Urinary bladder (tissue), 4 donors: ENCODE measurements at places on chromosomes 7 and 10.
A peak's percentile ranks its signal among the peaks of the same experiment; 100 is the strongest.

GRCh38 chr10:124087672-124088634 is 5.4 kb downstream of the CHST15 start:
- DNase-seq = no peak

GRCh38 chr7:117157241-117158209 is 165.3 kb downstream of the WNT2 start:
- DNase-seq = no peak

- peak; percentile 33 for DNase-seq
Observed at GRCh38 chr10:81873932-81874816, 820 bp upstream of the NRG3 start.

GRCh38 chr7:65509368-65510186 is 135.9 kb downstream of the ZNF92 start:
- DNase-seq = no peak

GRCh38 chr7:142376356-142376997 is 118.6 kb upstream of the PRSS58 start:
- no peak for DNase-seq

- no peak for DNase-seq
Observed at GRCh38 chr10:46330894-46331293, 44.1 kb downstream of the ANTXRL start.

- no peak for DNase-seq
Observed at GRCh38 chr10:3123571-3124411, 48.8 kb downstream of the PITRM1 start.

- DNase-seq = no peak
Observed at GRCh38 chr10:102540023-102540422, 36.3 kb downstream of the SUFU start.

- no peak for DNase-seq
Observed at GRCh38 chr10:32461203-32461602, 15.3 kb downstream of the CCDC7 start.

DNA sequence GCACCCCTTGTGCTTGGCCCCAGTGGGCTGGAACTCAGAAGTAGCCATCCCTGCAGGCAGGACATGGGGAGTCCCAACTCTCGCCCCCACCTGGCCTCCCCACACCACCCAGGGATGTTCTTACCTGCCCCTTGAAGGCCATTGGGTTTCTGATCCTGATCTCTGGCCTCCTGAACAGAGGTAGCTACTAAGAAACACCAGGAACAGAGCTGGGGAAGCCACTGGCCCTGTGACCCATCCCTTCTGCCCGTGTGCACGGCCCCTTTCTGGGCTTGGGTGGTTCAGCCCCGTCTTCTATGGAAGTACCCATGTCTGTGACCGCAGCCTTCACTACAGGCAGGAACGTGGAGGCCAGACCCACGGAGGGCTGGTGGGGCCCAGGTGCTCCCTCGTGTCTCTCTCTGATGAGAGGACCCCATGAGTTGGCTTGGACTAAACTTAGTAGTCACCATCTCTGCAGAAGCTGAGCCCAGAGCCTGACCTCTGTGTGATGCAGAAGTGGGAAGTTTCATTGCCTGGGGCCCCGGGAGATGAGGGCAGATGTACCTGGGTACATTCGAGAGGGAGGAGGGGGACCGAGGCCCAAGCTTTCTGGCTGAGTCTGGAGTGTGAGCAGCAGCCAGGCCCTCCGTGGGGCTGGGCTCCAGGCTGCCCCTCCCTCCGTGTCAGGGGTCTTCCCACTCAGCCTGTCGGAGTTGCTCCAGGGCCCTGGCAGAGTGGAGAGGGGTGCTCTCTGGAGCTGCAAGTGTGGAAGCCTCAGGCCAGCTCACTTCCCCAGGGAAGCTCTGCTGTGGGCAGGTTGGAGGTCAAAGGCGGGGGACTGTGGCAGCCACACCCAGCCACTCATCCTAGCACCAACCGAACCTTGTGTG is 81.0 kb downstream of the MKI67 start:
- no peak for DNase-seq

GRCh38 chr10:73083221-73083620 is 13.4 kb downstream of the P4HA1 start:
- DNase-seq = no peak

GRCh38 chr7:43905956-43906330 is 453 bp downstream of the URGCP start:
- DNase-seq = no peak

GRCh38 chr7:80816806-80817205 is 102.0 kb downstream of the SEMA3C start:
- no peak for DNase-seq

DNA sequence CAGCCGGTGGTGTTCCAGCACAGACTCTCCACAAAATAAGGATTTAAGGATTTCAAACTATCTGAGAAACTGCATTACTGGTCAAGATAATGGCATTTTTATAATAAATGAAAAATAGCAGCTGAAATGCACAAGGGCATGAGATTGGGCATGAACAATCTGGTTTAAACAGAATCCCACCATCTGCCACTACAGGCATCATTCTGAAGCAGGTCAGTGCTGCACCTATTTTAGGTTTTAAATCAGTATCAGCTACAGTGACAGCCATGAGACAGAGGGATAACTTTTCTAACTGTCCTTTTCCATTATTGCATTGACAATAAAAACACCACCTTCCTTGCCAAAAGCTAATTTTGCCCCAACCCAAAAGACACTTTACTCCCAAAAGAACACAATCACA is 186.8 kb downstream of the ETV1 start:
- no peak for DNase-seq

DNA sequence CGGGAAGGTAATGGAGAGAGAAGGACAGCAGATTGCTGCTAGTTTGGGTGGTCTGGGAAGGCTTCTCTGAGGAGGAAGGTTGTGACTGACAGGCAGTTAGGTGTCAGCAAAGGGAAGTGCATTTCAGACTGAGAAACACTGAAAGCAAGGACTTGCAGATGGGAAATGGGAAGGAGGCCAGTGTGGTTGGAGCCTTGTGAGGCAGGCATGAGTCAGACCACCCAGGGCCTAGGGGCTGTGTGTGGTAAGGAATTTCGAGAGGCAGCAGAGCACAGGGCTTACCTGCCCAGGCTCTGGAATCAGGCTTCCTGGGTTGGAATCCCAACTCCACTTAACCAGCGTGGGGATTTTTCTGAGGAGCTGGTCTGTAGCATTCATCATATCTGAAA is 53.5 kb downstream of the NRF1 start:
- DNase-seq = no peak

- no peak for DNase-seq
Observed at GRCh38 chr7:151375530-151376217, 34.1 kb downstream of the NUB1 start.

DNA sequence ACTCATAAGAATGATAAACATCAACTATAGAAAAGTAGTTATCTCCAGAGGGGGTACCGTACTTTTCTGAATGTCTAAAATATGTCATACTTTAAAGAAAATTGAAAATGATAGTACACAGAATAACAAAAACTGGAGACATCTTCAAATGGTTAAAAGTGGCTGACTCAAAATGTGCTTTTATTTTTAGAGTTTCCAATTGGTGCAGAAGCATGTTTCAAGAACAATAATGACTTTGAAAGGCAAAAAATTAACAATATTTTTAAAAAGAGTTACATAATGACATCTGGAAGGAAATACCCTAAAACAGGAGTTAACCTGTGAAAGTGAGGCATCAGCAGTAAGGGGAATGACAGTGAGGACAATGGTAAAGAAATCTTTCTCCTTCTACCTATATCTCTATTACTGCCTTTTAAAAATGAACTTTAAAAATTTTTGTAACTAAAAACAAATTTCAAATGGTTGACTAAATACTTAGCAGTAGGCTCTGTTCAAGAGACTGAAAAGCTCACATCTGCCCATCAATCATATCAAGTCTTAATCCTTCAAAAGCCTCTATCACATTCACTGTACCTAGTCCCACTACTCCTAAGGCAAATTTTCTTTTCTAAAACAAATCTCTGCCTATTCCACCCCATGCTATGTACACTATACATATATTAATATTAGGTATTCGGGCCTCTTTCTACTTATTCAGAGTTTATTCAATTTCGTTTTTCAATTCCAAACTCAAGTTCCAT is 3.0 kb downstream of the ASZ1 start:
- no peak for DNase-seq

DNA sequence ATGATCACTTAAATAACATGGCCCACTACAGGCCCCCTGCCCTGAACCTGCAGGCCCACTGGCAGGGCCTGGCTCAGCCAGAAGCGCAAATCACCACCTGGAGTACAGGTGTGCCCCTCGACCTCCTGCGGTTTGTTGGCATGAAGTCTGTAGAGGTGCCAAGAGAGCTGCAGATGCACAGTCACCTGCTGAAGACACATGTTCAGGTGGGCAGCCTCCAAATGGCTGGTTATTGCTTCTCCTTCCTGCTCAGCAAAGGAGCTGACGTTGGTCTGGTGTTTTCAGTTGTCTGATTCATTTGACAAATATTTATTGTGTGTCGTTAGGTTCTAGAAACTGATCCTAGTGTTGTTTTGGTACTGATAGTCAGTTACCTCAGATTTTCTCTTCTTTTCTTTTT is 29.0 kb downstream of the DHTKD1 start:
- DNase-seq = no peak

DNA sequence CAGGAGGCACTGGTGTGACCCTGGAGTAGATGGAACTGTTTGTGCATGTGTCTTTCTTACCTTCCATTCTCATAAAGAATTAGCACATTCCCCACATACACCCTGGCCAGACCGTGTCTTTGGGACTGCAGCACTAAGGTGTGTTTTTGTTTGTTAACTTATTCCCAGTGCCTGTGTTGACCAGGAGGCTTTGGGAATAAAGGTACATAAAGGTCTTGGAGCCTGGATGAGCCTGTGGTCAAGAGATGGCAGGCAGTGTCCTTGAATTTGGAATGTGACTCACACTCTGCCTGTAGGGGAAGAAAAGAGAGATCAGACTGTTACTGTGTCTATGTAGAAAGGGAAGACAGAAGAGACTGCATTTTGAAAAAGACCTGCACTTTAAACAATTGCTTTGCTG is 137.6 kb downstream of the LYZL1 start:
- no peak for DNase-seq

GRCh38 chr10:16565604-16566003 is 43.9 kb upstream of the C1QL3 start:
- no peak for DNase-seq

DNA sequence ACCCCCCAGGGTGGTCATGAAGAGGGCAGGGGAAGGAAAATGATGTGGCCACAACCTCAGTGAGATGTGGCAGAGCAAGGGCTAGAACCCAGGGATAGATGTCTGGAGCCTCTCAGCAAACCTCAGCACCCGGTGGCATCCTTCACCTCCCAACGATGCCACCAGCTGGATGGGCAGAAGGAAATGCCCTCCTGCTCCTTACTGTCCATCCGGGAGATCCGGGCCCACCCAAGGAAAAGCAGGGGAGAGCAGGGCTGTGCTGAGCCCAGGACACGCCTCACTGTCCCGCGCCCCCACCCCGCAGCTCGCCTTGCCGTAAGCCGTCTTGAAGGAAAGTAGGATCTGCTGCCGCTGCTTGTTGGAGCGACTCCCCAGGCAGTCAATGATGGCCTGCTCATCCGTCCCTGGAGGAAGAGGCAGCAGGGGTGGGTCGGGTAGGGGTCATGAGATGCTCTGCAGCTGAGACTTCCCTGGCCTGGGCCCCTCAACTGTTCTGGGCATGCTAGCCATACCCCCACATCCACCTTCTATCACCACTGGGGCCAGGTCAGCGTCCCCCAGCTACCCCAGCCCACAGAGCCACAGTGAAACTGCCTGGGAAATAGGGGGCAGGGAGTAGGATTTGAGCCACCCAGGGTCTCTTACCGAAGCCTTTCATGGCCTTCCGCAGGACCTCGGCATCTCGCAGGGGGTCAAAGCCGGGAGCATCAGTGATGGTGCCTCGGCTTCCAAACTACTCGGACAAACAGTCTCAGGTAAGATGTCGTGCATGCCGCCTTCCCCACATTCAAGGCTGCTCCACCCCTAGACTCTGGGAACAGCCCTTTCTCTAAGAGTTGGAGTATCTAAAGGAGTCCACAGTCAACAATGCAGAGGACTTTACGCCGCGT is 34.3 kb downstream of the PLAC9 start:
- no peak for DNase-seq

GRCh38 chr7:113768387-113768786 is 150.4 kb downstream of the PPP1R3A start:
- DNase-seq = no peak
